ENCODE measurements at places on chromosomes 13 and 19.

DNA sequence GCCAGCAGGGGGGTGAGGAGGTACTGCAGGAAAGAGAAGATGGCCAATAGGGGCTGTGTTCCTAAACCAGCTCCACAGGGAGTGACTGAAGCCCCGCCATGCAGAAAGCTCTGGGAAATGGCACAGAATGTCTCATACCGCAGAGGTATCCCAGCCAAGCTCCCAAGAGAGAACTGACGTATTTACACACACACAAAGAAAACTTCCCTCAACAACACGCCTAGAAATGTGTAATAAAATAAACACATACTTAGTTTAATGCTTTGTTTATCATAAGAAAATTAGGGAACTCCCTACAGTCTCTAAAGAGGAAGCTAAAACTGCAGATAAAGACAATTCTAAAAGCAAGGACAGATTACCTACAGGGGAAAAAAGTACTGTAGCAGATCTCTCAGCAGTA is 40.0 kb downstream of the ESD start:
- no peak for DNase-seq

GRCh38 chr13:114130837-114131582 is 1.4 kb downstream of the RASA3 start:
- DNase-seq = peak; percentile 83

DNA sequence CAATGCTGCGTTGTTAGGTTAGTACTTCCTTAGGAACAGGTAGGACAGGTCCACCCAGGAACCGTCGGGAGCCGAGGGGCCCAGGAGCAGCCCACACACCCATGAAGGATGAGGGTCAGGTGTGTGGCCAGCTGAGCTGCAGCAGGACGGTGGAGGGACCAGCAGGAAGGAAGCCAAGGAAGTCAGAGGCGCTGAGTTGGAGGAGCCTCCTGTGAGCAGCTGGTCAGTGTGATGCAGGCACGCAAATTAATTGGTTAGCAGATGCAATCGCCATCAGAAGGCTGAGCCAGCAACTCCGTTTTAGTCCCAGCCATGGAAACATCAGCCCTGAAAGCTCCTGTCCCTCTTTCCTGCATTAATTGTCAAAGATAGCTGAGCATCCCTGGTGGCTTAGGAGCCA is 114.9 kb upstream of the SOX1 start:
- DNase-seq = no peak

GRCh38 chr19:23002690-23003422 is at the start of gene ZNF728:
TSS of gene ZNF728 (minus strand) at chr19:23003176. CDS start at chr19:23003030, 146 bp downstream.
- no peak for DNase-seq

- no peak for DNase-seq
Measured at GRCh38 chr19:18551631-18552030, 6.0 kb upstream of the KXD1 start.

DNA sequence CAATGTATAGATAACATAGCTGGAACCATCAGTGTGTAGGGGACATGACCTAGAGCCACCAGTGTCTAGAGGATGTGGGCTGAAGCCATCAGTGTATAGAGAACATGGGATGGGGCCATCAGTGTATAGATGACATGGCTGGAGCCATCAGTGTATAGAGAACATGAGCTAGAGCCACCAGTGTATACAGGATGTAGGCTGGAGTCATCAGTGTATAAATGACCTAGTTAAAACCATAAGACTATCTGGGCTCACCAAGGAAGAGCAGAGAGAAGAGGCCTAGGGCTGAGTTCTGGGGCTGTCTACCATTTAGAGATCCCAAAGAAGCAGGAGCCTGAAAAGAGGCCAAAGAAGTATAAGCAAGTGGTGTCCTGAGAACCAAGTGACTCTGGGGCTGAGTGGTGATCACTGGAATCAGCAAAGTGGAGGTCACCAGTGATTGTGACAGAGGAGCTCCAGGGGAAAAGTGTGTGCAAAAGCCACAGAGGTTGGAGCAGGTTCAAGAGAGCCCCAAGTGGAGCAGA is 41.0 kb downstream of the RFX2 start:
- no peak for DNase-seq

GRCh38 chr13:77492982-77493381 is 42.5 kb upstream of the SCEL start:
- peak; percentile 52 for DNase-seq

DNA sequence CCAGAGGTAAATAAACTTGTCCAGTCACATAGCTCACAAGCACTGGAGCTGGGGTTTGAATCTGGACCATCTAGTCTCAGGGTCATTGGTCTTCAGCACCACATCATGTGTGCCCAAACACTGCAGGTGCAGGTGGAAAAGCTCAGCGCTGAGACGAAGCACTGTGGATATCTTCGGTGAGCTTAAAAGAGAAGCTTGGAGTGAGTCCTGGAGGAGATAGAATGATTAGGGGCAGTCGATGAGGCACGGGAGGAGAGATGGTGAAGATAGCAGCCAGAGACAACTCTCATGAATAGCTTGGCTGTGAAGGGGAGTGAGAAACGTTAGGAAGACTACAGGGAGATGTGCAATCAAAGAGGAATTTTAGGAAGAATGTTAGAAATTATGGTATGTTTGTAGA is 389.3 kb downstream of the FGF9 start:
- no peak for DNase-seq

DNA sequence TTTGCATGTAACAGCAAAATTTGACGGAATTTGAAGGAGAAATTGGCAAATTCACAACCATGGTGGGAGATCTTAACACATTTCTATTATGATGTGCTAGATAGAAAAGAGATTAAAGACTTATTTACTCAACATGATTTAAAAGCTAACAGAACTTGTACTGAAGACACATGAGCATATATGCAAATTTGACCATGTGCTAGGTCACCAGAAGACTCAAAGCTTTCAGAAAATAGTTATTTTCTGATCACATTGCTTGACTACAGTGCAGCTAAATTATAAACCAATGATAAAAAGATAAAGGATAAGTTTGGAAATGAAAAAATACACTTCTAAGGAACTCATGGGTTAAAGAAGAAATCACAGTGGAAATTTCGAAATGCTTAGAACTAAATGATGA is 9.1 kb downstream of the GPR183 start:
- no peak for DNase-seq

- DNase-seq = peak; percentile 69
Measured at GRCh38 chr19:18300930-18301717, 19.7 kb upstream of the JUND start.

GRCh38 chr13:110687736-110688135 is 18.2 kb downstream of the CARS2 start:
- no peak for DNase-seq

DNA sequence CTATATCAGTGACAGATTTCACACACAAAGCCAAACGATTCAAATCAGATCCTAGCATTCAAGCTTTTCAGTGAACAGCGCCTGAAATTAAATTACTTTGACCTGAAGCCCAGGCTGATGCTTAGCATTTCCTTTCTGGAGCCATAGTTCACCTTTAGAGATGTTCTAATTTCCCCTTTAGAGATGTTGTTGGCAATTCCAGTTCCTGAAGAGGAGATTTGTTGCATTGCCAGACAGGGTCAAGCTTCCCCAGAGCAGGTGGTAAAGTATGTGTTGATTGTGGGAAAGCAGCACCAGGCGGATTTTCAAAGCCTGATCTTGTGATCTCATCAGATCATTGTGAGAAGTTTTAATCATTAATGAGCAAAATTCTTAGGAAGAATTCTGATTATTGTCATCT is 609.8 kb upstream of the KLF12 start:
- no peak for DNase-seq

GRCh38 chr13:40401911-40402776 is 264.3 kb downstream of the FOXO1 start:
- peak; percentile 95 for DNase-seq

- peak; percentile 58 for DNase-seq
Measured at GRCh38 chr19:39408392-39409207, 2.0 kb downstream of the ZFP36 start.

DNA sequence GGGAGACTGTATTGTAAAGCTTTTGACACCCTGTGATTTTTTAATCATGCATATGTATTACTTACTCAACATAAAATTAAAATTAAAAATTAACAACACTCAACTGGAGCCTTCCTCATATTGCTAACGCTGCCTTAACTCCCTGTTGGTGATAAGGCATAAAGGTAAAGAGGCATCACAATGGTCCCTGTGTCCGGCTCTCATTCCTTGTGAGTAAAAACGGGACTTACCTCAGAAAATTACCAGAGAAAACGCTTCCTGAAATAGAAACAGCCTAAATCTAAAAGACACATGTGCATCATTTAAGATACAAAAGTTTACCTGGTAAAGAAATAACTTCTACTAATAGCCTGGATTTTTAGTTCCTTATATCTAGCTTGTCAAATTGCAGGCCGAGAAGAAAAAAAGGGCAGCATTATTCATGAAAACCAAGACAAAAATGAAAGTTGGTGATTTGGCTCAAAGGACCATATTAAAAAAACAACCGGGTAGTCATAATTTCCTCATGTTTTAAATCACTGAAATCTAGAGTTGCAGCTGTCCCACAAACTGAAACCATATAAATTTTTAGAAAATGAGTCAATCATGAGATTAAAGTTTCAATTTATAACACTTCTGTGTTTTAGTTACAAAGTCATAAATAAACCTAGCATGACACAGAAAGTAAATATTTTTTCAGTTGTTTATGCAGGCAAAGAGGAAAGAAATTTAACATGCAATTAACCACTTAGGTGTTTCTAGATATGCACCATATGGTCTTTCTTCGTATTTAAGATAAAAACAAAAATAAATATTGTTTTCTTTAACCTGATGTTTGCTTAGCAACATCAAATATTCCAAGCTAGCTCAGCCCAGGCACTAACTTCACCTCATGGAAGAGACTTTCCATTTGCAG is 94.7 kb downstream of the MIPEP start:
- DNase-seq = no peak

Data from SW480 (cell line).